ENCODE measurements at places on chromosomes 3 and 15.

GRCh38 chr15:34717729-34718128, 37.1 kb downstream of the GJD2 start:
- no peak for DNase-seq

DNA sequence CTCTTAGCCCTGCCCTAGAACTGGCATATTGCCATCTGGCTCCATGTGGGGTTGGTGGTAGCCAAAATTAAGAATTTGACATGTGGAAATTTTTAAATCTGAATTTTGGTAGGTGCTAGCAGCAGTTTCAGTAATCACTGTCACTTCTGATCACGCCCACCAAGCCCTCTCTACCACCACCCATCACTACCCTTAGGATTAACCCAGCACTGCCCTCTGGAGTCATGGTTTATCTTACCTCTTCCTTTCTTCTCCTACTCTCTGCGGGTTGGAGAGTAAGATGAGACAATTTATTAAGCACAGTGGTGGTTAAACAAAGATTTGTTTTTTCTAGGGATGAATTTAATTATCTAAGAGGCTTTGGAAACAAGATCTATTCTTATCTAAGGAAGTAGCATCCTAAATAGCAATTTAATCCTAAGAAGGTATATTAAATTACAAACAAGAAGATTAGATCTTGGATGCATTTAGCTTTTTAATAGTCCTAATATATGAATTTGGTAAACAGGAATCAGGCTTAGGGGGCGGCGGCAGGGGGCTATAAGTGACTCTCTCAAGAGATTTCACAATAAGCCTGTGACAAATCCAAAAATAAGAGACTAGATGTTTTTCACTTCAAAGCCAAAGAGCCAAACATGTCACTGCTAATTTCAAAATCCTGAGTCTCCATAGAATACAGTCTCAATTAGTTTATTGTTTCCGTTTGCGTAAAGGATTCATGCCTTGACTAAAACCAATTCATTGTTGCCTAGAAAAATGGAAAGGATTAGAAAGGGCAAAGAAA, 498.4 kb upstream of the UBE2E2 start:
- DNase-seq, result no peak

DNA sequence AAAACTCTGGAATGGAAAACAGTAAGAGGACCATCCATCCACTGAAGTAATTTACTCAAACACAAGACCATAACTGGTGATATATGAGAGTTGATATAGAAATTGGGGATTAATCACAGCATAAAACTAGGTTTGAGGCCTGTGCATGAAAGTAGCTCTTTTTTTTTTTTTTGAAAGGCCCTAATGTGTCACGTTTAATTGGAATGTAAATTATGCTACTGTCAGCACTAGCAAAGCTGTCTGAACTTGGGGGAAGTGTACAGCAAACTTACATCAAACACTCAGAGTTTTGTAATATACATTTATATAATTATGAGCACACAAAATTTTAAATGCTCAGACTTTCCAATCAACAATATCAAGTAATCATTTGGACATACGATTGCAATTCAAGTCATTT, 154.1 kb downstream of the GREM1 start:
- no peak for DNase-seq

- no peak for DNase-seq
These were observed 48.1 kb upstream of the MAP4 start for GRCh38 chr3:48064292-48064829.

GRCh38 chr3:129291236-129291886, 12.7 kb downstream of the HMCES start:
- DNase-seq, result no peak

- DNase-seq, result no peak
These were observed 631.0 kb upstream of the CCDC54 start for GRCh38 chr3:106746286-106746685.

- no peak for DNase-seq
These were observed 35.9 kb downstream of the ARPP21 start for GRCh38 chr3:35675206-35675605.

- no peak for DNase-seq
These were observed 2.6 kb downstream of the ITIH4 start for GRCh38 chr3:52827866-52828376.

GRCh38 chr15:56468401-56468800, 3.5 kb upstream of the MNS1 start:
- no peak for DNase-seq

- DNase-seq, result no peak
These were observed 37.8 kb upstream of the TRH start for GRCh38 chr3:129936757-129937156.

DNA sequence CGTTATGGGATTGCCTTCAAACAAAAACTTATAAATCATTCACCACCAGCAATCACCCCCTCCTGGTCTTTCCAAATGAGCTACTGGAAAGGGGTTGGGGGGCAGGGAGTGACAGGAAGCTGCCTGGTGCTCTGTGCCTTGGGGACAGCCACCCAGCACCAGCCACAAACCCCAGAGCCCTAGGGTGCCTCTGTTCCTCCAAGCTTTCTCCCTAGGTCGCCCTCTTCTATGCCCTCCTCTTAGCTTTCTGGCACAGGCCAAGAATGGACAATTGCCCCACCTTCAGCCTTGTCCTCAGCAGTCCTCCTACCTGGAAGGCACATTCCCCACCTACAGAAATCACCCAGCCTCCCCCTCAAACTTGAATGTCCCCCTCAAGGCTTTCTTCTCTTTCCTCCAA, 3.3 kb downstream of the OXTR start:
- DNase-seq, result no peak

DNA sequence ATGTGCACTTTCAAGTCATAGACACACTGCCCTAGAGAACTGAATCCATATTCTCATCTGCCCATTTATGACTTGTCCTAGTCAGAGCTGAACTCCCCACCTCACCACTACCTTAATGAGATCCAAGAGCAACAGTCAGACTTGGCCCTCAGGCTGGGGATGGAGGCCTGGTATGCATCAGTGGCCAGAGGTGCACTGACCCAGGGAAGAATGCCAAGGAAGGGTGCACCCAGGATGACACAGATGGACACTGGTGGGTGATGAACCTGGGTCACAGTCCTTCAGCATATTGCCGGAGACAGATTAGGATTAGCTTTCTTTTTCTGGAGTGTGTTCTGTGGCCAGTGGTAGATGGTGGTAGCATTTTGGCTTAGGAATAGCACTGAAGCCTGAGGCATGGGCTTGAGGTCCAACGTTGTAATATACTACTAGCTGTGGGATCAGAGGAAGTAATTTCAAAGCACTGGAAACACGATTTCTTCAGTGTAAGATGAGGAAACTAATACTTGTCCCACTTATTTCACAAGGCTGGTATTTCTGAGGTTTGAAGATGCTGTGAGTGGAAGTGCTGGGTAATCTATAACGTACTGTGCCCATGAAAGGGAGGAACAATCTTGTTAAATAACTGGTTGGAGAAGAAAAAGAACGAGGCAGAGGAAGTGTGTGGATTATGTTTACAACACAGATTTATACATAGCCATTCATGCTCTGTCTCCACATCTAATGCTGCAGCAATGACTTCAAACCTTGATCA, 265.0 kb downstream of the THRB start:
- no peak for DNase-seq

- DNase-seq, result no peak
These were observed 19.4 kb downstream of the RTP3 start for GRCh38 chr3:46517016-46517783.

DNA sequence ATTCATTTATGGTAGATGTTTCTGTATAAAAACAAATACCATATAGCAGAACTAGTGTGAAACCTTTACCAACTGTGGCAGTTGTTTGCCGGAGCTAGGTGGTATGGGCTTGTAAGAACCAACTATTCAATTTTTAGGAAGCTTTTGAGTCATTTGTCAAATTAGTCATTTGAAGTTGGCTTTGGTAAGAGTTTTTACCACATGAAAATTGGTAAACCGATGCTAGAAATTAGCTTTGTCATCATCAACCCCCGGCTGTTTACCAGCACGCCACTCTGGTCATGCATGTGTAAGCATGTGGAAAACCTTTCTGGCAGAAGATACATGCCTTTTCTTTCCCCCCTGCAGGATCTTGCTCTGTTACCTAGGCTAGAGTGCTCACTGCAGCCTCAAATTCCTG, 63.3 kb downstream of the IL1RAP start:
- no peak for DNase-seq

GRCh38 chr15:96047255-96047931, 283.1 kb upstream of the NR2F2 start:
- DNase-seq, result no peak

DNA sequence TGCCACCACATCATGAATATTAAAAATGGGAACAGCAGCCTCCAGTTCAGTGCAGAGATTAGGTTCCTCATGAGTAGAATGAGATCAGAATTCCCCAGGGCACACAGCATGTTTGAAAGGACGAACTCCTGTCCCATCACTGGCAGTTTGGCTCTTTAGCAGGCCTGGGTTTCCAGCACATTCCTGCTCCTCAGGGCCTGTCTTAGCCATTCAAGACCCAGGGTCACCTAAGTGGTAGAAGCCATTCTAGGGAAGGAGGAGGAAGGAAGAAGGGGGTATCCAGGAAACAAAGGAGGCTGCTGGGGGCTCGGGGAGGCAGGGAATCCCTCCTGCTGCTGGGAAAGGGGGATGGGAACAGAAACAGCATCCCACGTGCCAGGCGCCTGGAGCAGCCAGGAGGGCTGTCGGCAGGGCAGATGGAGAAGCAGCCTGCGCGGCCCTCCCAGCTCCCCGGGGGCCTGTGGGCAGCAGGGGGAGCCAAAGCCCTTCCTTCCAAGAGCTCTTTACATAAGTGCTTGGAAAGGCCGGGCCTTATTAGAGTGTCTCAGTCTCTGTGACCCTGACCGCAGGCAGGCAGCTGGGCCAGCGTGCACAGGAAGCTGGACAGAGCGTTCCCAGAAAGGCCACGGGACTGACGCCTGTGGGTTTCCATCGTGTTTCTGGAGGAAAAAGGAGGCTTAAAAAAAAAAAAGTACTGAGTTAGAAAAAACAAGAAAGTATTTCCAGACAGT, 24.7 kb downstream of the LOXL1 start:
- peak; percentile 78 for DNase-seq

DNA sequence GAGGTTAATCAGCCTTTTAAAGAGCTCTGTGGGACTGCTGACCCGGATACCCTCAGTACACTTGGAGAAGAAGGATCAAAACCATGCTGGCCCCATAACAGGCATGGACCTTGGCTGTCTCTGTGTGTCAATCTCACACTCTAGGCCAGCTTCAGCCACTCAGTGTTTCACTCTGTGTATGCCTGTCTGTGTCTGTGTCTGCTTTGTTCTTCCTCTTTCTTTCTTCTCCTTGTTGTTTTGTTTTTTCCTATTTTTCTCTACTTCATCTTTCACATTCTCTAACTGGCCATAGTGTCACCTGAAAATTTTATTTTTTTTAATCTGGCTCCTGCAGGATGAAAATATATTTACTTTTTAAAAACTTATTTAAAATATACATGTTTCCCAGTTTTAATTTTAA, 51.1 kb downstream of the SERP1 start:
- DNase-seq, result no peak

DNA sequence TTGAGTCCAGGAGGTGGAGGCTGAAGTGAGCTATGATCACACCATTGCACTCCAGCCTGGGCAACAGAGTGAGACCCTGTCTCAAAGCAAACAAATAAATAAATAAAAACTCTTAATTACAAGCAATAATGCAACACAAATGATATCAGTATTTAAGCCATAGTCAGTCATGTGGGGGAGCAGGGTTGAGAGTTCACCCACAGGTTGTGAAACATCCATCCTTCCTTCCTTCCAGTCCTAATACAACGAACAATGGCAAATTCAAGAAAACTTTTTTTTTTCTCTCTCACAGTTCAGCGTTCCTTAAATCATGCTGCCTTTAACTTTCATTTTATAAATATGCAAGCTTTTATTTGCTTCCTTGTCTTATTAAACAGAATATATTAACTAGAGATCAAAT, 24.1 kb downstream of the ZNF592 start:
- no peak for DNase-seq

DNA sequence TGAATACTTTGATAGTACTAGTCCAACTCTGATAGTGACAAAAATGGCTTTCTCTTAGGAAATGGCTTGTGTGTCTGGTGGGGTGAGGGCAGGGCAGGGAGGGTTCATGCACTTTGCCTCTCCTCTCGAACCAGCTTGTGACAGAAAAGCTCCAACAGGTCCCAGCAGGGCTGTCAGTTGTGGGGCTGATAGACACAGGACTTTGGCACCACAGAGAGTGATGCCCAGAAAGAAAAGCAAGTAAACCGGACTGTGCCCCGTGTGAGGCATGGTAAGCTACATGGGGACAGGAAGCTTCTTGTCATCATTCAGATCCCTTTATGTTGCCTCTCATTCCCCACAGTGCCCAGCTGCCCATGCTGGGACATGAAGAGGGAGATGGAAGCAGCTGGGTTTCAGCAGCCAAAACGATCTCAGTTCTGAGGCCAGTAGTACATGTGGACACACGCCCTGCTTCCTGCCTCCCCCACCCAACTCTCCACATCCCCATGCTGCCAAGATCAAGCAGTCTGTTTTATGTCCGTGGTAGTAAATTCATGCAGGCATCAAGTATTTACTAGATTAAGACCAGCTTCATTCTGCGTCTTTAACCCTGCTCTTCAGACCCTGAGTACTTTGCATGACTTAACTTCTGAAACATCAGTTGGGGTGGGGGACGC, 29.7 kb upstream of the LIPC start:
- no peak for DNase-seq
